ENCODE measurements at places on chromosomes 1 and 21.

GRCh38 chr1:94729267-94729666 is 90.9 kb upstream of the SLC44A3 start:
- DNase-seq, result no peak

- DNase-seq, result no peak
These were observed 35.8 kb downstream of the HHAT start for GRCh38 chr1:210364479-210364878.

DNA sequence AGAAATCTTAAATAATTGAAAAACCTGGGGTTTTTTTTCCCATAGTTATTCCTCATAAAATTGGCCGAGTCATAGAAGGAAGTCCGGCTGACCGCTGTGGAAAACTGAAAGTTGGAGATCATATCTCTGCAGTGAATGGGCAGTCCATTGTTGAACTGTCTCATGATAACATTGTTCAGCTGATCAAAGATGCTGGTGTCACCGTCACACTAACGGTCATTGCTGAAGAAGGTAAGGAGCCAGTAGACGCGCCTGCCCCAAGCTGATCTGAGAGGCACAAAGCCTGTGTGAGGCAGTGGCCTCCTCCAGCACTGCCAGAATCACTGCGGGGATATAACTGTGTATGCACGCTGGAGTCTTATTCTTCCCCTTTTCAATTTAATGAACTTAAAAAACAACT is 100.3 kb downstream of the PHTF1 start:
- DNase-seq, result no peak

DNA sequence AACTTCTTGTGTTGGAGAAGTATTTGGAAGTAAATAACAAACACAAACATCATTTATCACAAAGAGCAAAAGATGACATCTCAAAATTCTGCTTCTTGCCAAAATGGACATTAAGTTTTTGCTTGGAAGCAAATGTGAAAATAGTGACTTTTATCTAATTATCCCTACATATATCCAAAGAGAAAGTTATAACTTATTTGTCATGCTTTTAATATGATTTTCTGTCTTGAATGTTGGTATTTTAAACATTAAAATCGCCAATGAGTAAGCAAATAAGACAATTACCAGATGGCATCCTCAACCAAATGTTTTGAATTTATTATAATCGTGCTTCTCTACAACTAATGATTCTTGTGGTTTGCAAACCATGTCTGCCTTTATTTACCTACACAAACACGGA is 594.3 kb downstream of the KIF26B start:
- DNase-seq, result no peak

GRCh38 chr1:247924868-247925267 is at the start of gene OR2AJ1:
OR2AJ1 (plus strand) TSS chr1:247924889; CDS start chr1:247933769, 8,880 bp downstream.
- no peak for DNase-seq

- DNase-seq, result peak; percentile 28
These were observed 60.3 kb downstream of the STUM start for GRCh38 chr1:226608699-226609505.

GRCh38 chr1:219189021-219189824 is 15.5 kb downstream of the LYPLAL1 start:
- DNase-seq, result no peak

DNA sequence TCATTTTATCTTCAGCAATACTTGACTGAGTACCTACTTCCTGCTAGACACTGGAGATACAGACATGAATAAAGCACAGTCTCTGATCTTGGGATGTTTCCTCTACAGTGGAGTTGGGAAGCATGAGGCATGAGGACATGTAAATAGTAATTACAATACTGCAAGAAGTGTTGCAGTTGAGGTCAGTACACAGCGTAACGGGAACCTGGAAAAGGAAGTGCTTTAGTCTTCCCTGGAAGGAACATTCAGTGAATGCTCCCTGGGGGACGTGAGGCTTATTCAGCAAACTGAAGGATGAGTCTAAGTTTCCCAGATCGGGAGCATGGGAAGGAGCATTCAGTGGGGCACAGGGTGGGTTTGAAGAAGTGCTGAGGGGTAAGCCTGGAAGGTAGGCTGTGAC is 112.4 kb downstream of the PIK3R3 start:
- DNase-seq, result no peak

GRCh38 chr21:36075171-36075570 is 5.3 kb downstream of the CBR1 start:
- DNase-seq, result no peak

DNA sequence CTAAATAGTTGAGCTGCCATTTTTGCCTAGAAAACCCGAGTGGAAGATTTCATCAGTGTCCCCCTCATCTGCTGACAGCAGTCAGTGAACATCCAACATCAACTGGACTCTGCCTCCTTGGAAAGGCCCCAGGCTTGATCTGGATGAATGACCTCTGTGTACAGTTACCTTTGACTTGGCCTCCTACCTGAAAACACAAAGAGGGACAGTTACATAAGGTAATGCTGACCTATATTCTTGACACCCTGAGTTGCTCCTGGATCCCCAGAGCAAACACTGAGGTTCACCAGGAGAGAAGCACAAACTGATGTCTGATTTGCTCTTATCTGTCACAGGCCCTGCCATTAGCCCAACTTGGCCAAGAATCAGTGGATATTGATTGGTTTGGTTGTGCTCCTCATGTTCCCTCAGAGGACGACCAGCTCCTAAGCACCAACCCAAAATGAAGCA is 138.9 kb downstream of the PROX1 start:
- DNase-seq, result no peak

DNA sequence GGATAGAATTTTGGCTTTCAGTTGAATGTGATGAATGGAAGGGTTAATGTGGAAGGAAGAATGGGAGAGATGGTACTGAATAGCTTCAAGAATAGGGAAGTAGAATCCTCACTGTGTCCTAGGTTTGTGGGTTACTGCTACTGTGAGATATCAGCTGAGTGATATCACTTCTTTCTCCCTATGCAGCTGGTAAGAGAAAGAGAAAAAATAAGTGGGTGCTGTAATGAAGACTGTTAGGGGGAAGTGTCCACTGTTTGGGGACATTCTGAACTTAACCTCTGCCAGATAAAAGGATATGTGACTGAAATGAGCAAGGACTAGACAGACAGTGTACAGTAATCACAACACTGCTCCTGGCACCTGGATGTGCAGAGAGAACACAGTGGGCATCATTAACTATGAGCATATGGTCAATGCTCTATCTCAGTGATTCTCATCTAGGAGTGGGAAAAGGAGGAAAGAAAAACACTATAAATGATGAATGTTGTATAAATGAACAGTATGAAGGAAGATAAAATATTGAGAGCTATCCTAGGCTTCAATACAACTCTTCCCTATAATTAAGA is 25.6 kb upstream of the MOB3C start:
- no peak for DNase-seq

GRCh38 chr1:226710501-226710900 is 28.6 kb downstream of the ITPKB start:
- DNase-seq, result no peak

DNA sequence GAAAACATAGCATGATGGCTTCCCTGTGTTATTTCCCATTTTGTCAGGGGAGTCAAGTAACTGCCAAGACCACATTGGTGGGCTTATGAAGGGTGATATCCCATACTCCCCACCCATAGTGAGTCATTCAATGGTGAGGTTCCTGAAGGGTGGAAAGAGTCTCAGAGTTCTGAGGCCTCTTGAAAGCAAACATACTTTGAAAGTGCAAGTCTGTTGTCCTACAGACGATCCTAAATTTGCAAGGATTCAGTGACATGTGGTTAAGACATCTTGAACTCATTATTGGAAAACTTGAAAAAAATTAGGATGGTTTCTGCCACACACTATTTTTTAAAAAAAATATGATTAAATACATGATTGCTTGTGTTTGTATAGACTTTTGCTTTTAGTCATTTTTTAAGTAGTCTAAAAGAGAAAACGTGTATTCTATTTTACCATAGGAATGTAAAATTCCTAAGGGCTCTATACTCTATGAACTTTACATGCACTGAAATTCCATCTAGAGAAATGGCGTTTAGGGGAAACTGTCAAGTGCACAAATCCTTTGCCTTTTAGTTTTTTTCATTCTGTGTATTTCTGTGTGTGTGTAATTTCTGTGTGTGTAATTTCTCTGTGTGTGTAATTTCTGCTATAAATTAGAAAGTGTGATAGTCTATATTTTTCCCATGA is 225.5 kb upstream of the ADAMTS5 start:
- DNase-seq, result no peak

DNA sequence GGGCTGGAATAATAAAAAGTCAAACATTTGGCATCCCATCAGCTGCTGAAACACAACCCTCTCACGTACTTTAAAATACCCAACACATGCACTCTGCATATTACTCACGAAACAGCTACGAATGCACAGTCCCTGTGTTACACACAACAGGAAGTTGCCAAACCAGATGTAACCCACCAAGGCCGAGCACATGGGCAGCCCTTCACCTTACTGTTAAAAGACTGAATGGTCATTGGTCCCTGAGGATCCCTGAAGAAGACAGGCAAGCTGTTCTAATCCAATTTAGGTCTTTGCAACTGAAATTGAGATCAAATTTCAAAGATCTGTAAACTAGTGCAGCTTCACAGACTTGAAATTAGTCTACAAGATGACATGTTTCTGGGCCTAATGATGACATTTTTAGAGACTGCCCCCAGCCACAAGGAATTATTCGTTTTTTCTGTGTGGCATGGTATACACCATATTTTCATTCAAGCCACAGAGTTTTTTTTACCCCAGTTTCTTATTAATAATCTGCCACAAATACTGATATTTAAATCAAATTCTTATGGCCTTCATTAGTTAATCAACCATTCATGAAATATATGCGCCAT is 25.6 kb upstream of the IER5 start:
- no peak for DNase-seq

- no peak for DNase-seq
These were observed 15.1 kb downstream of the PSRC1 start for GRCh38 chr1:109267743-109268300.

DNA sequence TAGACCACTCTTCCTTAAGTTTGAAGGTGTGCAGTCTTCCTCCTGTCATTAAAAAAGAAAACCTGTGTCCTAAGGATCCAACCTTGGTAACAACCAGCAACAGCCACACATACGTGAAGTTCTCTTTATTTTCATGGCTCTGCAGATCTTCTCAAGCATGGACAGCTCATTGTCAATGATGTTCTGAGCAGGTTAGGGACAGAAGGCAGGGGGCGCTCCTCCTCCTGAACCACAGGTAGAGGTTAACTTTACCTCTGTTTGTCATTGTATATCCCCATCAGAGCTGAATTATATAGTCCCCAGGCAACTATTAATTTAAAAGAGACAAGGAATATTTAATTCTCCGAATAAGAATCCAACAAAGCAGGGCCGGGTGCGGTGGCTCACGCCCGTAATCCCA is 52.5 kb upstream of the CR2 start:
- DNase-seq, result no peak

DNA sequence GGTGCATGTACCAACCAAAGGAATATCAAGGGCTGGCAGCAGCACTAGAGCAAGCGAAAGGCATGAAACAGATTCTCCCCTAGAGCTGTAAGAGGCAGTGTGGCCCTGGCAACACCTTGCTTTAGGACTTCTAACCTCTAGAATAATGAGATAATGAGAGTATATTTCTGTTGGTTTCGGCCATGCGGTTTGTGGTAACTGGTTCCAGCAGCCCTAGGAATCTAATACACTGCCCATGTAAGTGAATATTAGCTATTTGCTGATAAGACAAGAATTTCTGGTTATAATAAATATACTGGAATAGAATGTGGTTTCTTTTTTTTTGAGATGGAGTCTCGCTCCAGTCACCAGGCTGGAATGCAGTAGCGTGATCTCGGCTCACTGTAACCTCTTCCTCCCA is 199.4 kb downstream of the GABPA start:
- no peak for DNase-seq

DNA sequence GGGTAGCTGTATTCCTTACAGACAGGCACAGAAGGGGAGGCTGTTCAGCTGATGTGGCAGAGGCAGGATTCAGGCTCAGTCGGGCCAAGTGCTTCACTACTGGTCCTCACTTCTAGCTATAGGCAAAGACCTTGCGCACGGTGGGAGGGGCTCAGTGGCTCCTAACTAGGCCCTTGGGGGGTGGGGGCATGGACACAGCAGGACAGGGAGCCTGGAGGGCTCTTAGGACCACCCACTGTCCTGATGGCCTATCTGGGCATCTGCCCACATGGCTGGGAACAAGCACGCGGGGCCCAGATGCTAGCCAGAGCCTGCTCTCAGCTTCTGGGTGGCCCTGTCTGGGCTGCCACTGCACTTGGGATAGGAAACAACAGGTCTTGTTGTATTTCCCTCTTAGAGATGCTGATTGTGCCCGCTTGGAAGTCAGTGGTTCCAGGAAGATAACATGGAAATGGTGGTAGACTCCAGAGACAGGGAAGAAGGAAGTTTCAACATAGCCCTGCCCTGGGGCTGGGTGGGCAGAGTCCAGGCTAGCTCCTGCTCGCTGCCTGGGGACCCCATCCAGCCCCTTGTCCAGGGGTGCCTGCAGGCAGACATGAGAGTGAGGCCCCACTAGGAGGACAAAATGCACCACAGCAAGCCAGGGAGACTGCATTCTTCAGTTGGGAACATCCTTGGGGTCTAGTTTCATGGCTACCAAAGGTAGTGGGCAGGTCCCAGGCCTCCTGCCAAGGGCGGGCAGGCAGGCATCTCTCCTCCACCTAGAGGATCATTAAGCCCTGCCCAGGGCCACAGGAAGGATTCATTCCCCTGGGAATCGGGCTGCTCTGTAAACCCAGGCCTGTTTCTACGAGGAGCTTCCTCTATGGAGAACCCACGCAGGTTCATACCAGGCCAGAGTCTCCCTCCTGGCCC is 102.5 kb downstream of the BCAR3 start:
- DNase-seq, result no peak

GRCh38 chr1:30648408-30649000 is 74.9 kb downstream of the MATN1 start:
- no peak for DNase-seq

DNA sequence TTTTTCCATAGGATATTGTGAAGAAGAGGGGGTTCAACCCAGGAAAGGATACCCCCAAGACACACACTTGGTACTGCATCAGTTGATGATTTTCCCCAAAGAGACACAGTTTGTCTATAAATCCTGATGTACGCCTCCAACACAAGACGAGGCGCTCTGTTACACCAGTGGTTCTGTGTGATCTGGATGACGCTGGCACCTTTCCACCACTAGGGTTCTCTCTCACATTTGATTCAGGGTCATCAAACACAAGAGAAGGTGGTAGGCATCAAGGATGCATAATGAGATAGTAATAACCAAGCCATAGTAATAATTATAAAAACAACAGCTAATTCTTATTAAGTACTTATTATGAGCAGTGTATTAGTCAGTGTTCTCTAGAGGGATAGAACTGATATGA is 508.8 kb upstream of the ZP4 start:
- no peak for DNase-seq

- DNase-seq, result no peak
These were observed 1.4 kb downstream of the DOCK7 start for GRCh38 chr1:62686822-62687221.

- DNase-seq, result no peak
These were observed 25.6 kb downstream of the SLC22A15 start for GRCh38 chr1:116001739-116002487.

DNA sequence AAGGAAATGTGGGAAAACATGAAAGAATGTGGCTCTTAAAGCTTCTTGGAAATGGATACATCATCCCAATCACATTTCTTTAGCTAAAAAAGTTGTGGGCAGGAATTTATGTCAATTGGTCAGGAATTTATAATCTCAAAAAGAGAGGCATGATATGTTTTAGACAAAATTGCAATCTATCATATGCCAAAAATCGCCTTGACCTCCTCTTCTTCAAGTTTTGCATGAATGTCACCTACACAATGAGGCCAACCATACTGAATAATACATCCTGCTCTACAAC is 42.4 kb downstream of the ATP6V1G3 start:
- DNase-seq, result no peak

GRCh38 chr1:240188139-240188538 is 96.5 kb downstream of the FMN2 start:
- no peak for DNase-seq

Data from stimulated activated CD4-positive, alpha-beta T cell treated with anti-CD3 and anti-CD28 coated beads, TNF-alpha, amount 100 ng/mL, for 1 hour (primary cell).